ENCODE measurements at places on chromosomes 6 and 20.

DNA sequence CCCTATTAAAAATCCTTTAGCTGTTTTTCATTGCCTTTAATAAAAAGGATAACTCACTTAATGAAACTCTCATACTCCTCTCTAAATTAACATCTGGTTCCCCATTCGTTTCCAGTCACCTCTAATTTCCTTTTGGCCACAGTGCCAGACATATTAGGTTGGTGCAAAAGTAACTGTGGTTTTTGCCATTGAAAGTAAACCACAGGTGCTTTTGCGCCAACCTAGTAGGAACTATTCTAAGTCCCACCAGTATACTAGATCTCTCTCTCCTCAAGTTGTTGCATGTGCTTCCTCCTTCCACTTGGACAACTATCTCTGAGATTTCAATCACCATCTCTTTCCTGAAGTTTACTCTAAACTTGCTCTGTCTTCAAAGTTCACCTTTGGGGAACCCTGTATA is 961.1 kb downstream of the TBC1D32 start:
- DNase-seq: no peak

DNA sequence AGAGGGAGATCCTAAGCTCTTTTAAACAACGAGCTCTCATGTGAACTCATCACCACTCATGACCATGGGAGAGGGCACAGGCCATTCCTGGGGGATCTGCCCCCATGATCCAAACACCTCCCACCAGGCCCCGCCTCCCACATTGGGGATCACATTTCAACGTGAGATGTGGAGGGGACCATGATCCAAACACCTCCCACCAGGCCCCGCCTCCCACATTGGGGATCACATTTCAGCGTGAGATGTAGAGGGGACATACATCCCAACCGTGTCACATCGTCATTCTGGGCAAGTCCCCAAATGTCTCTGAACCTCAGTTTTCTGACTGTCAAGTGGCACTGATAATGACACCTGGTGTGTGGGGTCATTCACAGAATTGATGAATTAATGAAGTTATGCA is 641.8 kb downstream of the CDH26 start:
- DNase-seq: no peak

DNA sequence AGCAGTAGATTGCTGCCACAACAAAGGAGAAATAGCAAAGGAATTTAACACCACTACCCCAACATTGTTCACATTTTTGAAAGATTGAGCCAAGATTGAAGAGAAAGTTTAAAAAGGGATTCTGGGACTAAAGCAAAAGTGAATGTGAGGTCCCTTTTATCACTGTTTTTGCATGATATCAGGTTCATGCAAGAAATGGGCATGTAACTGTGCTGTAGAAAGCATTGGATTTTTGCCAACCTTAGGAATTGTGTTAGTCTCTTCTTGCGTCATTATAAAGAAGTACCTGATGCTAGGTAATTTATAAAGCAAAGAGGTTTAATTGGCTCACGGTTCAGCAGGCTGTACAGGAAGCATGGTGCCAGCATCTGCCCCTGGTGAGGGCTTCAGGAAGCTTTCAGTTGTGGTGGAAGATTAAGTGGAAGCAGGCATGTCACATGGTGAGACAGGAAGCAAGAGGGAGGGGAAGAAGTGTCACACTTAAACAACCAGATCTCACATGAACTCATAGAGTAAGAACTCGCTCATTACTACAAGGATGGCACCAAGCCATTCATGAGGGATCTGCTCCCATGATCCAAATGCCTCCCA is 4.6 kb upstream of the GJB7 start:
- DNase-seq: no peak

DNA sequence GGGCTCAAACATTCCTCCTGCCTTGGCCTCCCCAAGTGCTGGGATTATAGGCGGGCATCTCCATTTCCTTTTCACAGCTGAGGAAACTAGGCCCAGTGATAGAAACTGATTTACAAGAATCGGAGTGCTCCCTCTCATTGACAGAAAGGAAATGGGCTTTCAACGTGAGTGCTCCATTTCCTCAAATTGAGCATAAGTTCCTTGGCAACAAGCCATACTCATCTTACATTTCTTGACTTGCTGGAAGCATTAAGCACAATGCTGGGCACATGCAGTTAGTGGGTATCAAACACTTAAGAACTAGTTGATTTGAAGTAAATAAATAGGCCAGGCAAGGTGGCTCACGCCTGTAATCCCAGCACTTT is 54.7 kb downstream of the FGD2 start:
- DNase-seq: no peak

DNA sequence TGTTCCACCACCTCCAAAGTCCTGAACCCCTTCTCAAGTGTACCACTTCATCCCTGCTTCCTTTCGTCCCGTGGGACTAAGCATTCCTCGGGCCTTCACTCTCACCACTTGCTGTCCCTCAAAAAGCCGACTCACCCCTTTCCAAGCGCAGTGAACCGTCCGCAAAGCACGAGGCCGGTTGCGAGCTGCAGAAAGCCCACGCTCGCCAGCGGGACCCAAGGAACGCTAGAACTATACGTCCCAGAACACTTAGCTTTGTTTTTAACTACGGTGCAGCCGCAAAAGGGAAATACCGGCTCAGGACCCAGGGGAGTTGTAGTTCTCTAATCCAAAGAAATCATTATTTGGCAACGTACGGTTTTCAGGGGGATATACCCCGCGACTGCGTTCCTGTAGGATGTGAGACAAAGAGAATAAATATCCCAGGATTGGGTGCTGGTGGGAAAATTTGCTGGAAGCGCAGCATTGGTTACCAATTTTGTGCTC is 416 bp upstream of the POLR1H start:
- no peak for DNase-seq

- DNase-seq: no peak
Observed at GRCh38 chr6:160253714-160254113, 4.9 kb downstream of the SLC22A2 start.

- no peak for DNase-seq
Observed at GRCh38 chr20:36126836-36127527, 27.6 kb upstream of the EPB41L1 start.

GRCh38 chr6:12969966-12970365 is 253.4 kb downstream of the PHACTR1 start:
- DNase-seq: no peak

GRCh38 chr20:12305188-12305950 is 387.7 kb downstream of the BTBD3 start:
- no peak for DNase-seq

- no peak for DNase-seq
Observed at GRCh38 chr6:31418251-31418650, 14.9 kb downstream of the MICA start.

GRCh38 chr20:17714597-17714996 is 14.8 kb downstream of the BANF2 start:
- no peak for DNase-seq

DNA sequence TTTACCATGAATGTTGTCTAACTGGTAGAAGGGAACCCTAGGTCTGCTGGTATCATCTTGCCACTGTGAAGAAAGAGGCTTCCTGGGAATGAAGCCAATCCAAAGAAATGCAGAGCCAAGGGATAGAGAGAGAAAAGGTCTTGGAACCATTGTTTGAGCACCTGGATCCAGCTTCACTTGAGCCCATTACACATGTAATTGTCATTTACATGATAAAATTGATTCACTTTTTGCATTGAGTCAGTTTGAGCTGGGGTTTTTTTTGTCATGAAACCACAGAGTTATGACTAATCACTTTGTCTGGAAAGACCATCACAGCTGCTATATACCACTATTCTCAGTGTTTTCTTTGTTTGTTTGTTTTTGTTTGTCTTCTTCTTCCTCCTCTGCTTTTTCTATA is 112.3 kb downstream of the CBLN4 start:
- DNase-seq: no peak

GRCh38 chr6:30618270-30618797 is 694 bp downstream of the MRPS18B start:
- DNase-seq: no peak

DNA sequence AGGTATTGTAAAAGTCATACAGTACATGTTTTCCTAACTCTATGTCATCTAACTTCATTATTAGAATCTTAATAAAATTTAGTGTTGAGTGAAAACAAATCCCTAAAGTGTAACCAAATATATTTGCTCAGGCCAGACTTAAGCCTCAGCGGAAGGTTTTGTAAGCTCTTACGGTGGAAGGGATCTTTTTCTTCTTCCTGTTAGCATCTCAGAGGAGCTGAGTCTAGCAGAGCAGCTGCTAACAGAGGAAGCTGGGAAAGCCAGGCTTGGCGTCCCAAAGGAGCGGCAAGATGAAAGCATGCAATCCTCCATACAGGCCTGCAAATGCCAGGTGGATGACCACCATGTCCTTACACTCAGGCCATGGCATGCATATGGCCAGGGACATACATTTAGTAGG is 72.4 kb downstream of the ADTRP start:
- no peak for DNase-seq

DNA sequence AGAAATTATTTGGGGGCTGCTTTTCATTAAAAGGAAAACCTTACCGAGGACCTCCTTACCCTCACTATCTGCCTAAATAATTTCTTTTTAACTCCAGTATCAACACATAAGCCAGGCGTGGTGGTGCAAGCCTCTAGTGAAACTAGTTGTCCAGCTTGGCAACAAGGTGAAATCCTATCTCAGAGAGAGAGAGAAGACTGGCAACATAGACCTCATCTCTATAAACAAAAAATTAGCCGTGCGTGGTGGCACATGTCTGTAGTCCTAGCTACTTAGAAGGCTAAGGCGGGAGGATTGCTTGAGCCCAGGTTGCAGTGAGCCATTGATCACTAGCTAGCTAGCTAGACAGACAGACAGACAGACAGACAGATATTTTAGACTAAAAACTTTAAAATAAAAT is 92.5 kb downstream of the ARMC2 start:
- no peak for DNase-seq

DNA sequence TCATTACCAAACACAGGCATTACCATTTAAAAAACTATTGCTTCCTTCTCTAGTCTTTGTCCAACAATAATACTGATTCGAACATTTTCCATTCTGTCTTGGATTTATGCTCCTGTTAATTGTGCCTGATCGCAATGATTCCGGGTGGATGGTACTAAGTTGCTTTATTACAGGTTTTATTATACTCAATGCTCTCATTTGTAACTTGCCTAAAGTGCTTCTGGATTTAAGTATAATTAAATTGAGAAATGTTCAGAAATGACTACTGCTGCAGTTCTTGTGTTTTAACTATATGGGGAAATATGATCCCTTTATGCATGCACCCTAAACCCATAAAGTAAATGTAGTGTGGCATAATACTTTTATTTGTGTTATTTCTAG is 7.2 kb downstream of the TFAP2A start:
- DNase-seq: no peak

DNA sequence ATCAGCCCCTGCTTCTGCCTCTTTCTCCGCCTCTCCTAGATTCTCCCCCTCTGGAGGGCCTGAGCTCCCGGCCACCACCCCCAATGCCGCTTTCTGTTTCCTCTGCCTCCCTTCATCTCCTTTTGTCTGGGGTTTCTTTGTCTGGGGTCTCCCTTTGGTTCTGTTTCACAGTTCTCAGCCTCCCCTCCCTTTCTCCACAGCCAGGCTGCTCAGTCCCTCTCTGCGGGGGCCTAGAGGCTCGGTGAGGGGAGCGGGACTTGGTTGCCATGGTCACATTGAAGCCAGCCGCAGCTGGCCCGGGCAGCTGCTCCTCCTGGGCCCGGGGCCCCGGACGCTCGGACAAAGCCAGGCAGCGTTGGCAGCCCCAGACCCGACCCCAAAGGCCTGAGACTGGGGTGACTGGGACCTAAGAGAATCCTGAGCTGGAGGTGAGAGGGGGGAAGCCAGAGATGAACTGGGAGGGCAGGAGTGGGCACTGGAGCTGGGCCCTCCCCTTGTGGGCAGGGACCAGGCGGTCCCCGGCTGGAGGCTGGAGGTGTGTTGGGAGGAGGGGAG is 3.5 kb upstream of the DDR1 start:
- no peak for DNase-seq

GRCh38 chr6:151089978-151090377 is 149.8 kb upstream of the AKAP12 start:
- no peak for DNase-seq

DNA sequence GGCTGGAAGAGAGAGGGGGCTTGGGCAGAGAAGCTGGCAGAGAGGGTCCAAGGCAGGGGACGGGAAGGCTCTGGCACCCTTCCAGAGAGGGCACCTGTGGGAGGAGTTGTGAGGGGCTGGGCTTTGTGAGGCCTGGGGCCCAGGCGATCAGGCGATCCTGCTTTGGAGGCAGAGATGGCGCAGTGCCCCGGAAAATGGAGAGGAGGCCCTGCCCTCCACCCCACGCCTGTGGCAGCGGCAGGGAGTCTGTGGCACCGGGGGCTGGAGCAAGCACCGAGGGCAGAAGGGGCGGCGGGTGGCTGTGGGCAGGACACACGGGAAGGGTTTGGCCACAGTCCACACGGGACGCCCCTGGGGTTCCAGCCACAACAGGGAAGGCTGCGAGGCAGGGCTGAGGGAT is 36.5 kb upstream of the FNDC1 start:
- no peak for DNase-seq

GRCh38 chr6:156131221-156131903 is 645.8 kb upstream of the ARID1B start:
- DNase-seq: no peak

DNA sequence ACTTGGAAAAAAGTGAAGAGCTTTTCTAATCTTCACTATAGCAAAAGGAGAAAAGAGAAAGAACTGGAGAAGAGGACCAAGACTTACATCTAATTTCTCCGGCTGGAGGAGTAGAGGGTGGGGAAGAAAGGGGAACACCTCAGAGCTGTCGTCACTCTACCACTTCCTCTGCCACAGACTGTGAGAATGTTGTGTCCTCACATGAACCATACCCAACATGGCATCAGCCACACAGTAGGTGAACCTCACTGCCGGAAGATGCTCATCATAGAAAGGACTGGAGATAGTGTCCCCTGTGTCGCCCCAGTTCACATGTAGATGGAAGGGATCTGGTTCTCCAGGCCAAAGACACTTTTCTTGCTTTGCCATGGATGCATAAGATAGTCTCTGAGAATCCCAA is 604.4 kb upstream of the NOX3 start:
- DNase-seq: no peak

DNA sequence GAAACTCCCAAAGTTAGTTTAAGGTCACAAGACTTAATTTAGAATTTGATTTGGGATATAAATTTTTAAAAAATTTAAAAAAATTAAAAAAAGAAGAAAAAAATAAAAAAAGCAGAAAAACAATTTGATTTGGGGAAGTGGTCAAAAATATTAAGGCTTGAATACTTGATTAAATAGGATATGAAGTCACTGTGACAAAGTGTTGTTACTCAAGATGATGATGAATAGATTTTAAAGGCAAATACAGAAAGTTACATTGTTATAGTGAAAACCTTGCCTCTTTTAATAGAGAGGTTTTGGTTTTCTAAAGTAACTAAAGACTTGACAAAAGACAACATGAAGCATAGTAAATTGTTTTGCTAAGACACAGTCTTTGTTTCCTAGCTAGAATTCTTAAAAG is 7.2 kb downstream of the CST9 start:
- DNase-seq: no peak
